ENCODE measurements at places on chromosomes 4 and X.

- no peak for DNase-seq
Observed at GRCh38 chr4:173411106-173411693, 12.3 kb upstream of the SCRG1 start.

- no peak for DNase-seq
Observed at GRCh38 chrX:12948495-12948894, 26.4 kb upstream of the TMSB4X start.

DNA sequence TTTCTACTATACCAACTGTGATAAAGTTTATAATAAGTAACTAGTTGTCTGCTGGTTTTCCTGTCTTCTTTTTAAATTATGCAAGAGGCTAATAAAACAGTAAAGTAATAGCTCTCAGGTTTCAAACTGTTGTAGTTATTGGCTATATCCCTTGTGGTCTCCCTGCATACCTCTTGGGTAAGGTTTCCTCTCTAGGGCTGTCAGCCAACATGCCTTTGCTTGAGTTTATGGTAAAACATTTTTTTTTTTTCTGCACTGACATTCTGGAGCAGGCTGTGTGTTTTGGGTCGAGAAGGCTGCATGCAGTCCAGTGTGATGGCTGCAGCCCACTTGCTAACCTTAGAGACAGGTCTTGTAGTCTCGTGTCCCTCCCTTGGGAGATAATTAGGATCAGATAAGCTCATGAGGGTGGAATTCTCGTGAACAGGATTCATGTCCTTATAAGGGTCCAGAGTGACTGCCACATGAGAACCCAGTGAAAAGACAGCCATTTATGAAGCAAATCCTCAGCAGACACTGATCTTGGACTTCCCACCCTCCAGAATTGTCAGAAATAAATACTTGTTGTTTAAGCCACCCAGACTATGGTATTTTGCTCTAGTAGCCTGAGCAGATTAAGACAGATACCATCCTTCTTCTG is 831.2 kb downstream of the CCSER1 start:
- DNase-seq, result no peak

DNA sequence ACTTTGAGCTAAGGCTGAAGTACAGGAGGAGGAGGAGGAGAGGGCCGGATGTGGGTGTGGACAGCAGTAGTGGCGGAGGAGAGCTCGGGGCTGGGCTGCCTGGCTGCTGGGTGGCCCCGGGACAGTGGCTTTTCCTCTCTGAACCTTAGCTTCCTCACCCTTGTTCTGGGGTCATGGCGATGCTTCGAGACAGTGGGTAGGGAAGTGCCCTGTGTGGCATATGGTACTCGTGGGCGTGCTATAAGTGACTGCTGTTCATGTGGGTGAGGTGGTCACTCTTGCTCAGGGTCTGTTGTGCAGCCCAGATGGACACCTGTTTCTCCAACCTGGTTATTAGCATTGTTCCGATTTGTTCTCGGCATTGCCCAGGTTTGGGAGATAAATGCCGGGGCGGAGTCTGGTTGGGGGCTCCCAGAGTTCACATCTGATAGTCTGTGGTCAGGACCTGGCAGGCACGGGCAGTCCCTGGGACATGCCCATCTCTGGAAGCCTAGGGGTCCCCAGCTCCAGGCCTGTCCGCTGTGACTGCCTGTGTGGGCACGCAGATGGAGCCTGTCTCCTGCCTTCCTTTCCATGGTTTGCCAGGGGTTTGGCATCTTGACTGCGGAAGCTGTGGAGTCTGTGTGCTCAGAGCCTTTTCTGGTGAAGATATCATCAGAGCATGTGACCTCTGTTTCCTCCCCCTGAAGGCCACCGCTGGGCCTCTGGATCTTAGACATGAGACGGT is 4.9 kb upstream of the CPZ start:
- DNase-seq, result no peak

DNA sequence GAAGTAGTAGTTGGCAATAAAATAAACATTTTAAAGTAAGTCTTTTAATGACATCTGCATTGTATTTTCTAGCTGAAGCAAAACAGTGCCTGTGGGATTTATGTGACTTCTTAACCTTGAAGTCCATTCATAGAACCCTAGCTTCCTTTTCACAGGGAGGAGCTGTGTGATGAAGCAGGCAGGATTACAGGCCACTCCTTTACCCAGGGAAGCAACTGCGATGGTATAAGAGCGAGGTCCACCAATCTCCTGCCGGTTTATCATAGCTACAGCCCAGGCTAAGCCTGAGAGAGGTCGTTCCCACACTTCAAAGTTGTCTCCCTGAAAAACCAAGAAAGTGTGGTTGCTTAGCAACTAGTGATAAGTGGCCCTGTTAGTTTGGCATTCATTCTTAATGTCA is 7.0 kb downstream of the RPL36A start:
- no peak for DNase-seq

GRCh38 chr4:102665527-102665926 is 95.2 kb downstream of the MANBA start:
- no peak for DNase-seq

DNA sequence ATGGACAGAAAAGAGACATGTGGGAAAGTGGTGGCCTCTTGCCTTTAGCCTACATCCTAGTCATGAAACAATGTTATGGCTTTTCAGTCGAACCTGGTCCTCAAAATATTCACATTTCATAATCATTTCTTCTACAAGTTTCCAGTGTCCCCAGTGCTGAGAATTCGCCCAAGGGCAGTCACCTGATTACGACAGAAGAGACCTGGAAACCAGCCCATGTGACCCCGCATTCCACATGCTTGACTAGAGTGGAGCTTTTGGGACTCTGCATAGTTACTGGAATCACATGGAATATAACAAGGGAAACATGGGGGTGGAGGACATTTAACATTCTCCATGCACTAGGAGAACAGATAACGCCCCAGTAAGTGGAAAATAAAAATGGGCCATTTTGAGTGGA is 100.1 kb downstream of the PPARGC1A start:
- no peak for DNase-seq

DNA sequence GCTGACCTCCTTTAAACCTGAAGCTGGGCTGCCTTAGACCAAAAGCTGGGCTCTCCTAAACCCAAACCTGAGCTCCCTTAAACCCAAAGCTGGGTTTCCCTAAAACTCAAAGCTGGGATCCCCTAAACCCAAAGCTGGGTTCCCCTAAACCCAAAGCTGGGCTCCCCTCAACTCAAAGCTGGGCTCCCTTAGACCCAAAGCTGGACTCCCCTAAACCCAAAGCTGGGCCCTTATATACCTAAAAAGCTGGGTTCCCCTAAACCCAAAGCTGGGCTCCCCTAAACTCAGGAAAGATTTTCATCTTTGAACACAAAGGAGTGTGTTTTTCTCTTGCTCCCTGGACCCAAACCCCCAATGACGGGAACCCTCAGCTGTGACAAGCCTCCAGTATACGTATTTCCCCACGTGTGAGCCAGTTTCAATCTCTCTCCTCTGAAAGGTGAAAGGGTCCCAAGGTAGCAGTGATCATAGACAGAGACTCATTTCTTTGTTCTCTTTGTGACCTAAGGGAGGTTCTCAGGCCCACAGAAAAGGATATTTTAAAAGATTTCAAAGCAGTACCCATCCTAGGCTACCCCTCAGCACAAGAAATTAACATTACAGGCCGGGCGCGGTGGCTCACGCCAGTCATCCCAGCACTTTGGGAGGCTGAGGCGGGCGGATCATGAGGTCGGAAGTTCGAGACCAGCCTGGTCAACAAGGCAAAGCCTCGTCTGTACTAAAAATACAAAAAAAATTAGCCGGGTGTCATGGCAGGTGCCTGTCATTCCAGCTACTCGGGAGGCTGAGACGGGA is 31.3 kb upstream of the ASMTL start:
- peak; percentile 26 for DNase-seq

- DNase-seq, result no peak
Observed at GRCh38 chr4:77025643-77026321, 50.0 kb downstream of the CCNI start.

- DNase-seq, result no peak
Observed at GRCh38 chr4:57043347-57044251, 64.9 kb downstream of the POLR2B start.

- no peak for DNase-seq
Observed at GRCh38 chr4:176906709-176907108, 114.0 kb upstream of the VEGFC start.

DNA sequence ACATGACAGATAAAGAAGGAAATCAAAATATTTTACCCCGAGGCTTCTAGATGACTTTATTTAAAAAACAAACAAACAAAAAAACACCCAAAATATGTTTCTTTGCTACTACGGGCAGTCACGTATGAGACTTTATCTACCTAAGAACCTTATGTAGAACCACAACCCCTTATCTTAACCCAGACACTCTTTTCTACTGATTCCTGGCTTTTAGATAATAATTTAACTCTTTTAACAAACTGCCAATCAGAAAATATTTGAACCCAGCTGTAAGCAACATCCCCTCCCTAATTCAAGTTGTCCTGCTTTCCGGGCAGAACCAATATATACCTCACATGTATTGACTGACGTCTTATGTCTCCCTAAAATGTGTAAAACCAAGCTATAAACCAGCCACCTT is 15.4 kb downstream of the ELOVL6 start:
- DNase-seq, result no peak

- no peak for DNase-seq
Observed at GRCh38 chr4:38523054-38523453, 140.9 kb upstream of the KLF3 start.

- DNase-seq, result no peak
Observed at GRCh38 chr4:67549123-67549522, 3.8 kb upstream of the CENPC start.

DNA sequence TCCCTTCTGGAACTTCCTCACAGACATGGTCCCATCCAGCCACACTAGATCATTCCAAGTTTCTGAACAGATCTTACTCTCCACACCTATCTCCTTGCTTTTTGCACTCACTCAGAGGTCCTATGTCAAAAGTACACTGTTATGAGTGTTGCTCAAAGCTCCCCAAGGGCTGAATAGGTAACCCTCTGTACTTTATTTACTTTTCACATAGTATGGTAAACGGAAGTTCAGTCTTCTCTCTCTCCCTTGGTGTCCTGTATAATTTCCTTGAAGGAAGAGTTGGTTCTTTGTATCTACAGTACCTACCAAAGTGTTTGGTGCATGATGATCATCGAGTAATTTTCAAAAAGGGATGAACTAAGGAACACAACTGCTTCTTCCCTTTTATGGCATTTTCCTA is 74.4 kb downstream of the ARHGEF38 start:
- DNase-seq, result no peak
